Thymus (tissue), 14 donors: ENCODE measurements at places on chromosomes 1 and 21. TPM values are rescaled to one million over a fixed set of nuclear protein-coding genes. Genes with fewer than 3 reads are reported as not detected.

GRCh38 chr1:983798-984475, 2.0 kb upstream of the PERM1 start:
- DNase-seq: no peak

GRCh38 chr21:36706951-36707762, 8.2 kb downstream of the SIM2 start:
- DNase-seq: no peak

- DNase-seq: no peak
Observed at GRCh38 chr21:16455978-16456377, 726.2 kb downstream of the USP25 start.

DNA sequence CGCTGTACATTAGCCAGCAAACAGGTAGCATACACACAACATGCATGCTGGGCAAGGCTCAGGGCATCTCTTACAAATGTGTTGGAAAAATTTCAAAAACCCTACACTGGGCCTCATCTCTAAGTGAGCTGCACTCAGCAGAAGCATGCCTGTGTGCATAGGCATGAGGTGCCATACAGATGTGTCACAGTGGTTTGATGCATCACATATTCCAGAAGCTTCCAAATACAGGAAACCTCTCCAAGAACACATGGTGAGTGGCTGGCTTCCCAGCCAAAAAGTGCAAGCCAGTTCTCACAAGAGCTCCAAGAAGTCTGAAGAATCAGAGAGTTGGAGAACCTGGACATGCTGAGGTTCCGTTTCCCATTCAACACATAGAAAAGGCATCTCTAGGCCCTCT, 58.3 kb downstream of the CD46 start:
- DNase-seq: no peak

DNA sequence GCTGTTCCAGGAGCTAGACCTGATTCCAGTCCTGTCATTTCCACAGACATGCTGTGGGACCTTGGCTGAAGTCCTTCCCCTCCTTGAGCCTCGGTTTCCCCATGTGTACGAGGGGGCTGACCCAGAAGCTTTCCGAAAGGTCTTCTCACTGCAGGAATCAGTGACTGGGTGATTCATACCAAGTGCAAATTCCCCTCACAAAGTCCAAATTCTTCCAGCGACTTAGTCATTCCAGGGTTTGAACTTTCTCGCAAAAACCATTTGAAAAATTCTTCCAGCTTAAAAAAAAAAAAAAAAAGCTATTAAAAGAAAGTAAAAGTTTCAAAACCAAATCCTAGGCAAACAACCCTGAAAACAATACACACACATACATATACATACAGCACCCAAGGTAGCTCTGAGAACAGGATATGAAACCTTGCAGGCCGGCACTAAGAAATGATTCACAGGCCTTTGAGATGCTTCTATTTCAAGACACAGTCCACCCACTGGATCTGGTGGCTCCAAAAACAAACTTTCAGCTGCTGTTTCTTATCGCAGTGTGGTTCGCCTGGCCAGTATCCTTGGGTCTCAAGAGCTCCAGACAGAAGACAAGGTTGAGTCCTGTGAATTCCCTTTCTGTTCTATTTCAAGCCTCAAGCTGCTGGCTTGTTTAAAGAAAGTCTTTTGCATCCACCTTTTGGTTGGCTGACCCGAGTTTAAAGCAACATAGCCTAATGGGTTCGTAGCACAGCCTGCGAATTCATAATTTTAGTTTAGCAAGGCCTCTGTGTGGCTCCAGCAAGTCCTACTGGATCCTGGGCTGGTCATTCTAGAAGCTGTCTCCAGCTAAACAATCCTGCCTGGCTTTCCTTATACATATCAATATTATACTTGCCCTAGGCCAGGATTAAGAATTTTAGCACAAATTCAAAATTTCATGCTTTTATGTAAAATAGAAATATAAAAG, 18.0 kb upstream of the ID3 start:
- DNase-seq: no peak

GRCh38 chr1:1081311-1082238, 7.5 kb upstream of the RNF223 start:
- no peak for DNase-seq

DNA sequence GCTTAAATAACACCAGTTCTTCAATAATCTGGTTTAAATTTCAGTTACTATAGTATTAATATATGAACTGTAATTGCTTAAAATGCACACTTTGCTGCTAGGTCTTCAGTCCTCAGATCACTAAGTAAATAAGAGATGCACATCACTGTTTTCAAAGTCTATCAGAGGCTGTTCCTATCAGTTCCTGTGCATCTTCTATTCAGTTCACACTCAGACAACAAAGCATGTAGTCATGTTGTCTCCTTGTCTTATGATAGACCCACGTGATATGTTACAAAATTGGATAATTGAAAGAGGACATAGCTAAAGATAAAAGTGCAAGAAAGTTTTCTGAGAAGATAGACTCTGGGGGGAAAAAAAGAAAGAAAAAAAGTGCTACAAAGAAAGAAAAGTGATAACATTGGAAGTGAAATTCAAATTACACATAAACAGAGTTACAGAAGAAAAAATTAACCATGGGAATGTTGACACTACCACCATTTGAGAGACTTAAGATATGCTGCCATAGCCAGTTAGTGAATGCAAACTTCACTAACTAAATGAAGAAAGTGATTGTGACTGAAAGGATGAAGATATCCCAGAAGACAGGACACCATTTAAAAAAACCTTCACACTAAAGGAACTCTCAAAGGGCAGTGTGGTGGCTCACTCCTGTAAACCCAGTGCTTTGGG, 33.9 kb upstream of the TSNAX start:
- no peak for DNase-seq

- no peak for DNase-seq
Observed at GRCh38 chr1:2173546-2174347, 20.8 kb downstream of the FAAP20 start.

- DNase-seq: no peak
Observed at GRCh38 chr1:52153898-52154297, 12.0 kb downstream of the ZFYVE9 start.

SPRR4 gene
- 2.1 TPM for polyA plus RNA-seq

SH2D1B gene
- 0.27 TPM for polyA plus RNA-seq

CSF3R gene
- 8.6 TPM for polyA plus RNA-seq

NBPF4 gene
- polyA plus RNA-seq: 0.11 TPM

GPR25 gene
- polyA plus RNA-seq: 0.07 TPM

ZNF593OS gene
- 0.87 TPM for polyA plus RNA-seq

TRPM2 gene
- polyA plus RNA-seq: 9.4 TPM

S100A7 gene
- polyA plus RNA-seq: 247 TPM

CHI3L1 gene
- 26.8 TPM for polyA plus RNA-seq
